Heart left ventricle (tissue), 16 donors: ENCODE measurements at places on chromosomes 1 and 21.

DNA sequence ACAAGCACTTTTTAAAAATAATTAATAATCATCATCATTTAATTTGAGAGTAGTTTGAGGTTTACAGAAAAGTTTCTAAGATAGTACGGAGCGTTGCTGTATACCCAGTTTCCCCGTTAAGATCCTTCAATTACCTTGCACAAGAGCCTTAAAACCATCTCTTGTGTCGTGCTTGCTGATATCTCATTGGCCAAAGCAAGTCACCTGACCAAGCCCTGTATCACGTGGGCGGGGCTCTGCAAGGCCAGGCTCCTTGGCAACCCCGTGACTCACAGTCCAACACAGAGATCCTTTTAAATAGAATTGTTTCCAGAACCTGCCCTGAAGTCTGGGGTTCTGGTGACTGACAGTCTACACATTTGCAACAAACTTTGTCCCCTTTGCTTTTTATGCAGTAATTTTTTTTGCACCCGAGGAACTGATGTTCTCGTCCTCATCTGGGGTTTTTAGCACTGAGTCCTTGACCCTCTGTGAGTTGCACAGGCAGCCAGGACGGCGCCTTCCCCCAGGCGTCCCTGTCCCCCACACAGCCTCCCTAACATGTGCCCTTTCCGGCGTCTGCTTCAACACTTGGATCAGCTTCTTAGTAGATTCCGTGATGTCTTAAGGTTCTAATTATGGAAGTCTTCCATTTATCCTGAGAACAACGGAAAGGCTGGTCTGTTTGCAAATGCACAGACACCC, 183.3 kb upstream of the TMEM51 start:
- no peak for DNase-seq

DNA sequence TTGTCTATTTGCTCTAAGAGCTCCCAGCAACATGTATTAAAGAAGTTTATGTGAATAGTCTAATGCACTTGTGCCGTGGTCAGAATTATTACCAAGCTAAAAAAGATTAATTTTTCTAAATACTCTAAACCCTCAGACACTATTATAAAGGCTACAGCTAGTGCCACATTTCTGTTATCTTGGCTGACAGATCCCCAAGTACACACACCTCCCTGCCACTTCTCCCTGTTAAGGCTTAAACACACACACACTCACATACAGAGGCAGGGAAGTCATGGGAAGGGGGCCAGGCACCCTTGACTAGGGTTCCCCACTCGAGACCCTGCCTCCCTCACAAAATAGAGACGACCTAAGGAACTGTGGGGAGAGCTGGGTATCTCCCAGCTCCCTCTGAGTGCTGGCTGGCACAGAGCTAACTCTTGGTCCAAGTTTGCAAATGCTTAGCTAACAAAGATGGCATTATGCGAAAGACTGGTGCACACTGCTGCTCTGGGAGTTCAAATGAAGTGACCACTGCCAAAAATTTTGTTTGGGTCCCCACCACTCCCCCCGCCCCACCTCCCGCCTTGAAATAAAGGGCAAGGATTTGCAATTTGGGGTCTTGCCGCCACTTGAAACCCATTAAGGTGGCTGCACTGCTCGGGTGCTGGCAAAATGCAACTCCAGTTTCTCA, 9.8 kb downstream of the SSBP3 start:
- DNase-seq: no peak

DNA sequence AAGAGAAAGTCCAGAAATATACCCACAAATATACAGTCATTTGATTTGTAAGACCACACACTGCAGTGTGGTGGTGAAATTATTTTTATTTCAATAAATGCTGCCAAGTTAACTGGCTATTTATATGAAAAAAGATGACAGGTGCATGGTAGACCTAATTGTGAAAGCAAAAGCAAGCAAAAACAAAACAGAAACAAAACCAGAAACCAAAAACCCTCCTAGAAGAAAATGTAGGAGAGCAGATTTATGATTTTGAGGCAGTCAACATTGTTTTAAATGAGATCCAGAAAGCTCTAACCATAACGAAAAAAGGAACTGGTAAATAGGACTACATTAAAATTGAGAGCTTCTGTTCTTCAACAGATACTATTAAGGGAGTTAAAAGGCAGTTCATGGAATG, 303.6 kb downstream of the PRDM2 start:
- no peak for DNase-seq

GRCh38 chr21:17709266-17709611, 96.5 kb upstream of the BTG3 start:
- DNase-seq: no peak

DNA sequence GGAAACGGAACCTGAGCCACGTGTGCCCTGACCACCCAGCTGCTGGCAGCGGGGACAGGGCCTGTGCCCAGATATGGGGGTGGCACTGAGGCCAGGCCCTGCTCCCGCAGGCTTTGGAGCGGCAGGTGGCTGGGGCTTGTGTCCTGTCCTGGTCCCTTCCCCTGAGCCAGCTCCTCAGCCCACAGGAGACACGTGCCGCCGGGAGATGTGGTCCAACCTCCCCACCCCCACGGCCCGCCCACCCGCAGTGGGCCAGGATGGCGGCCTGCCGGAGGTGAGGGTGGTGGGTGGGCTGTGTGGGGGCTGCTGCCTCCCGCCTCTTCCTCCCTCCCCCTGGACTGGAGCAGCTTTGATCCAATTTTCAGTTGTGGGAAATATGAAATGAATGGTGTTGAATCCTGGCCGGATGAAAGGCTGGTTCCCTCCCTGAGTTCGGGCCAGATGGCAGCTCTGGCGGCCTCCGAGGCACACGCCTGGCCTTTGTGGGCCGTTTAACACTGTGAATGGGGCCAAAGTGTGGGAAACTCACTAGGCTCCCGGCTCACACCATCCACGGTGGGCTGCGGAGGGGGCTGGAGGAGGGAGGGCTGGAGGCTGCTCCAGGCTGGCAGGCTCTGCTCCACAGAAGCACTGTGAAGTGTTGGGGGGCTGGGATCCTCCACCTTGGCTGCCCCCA, 2.6 kb upstream of the HES5 start:
- no peak for DNase-seq

GRCh38 chr1:83769072-83769471, 229.9 kb downstream of the TTLL7 start:
- no peak for DNase-seq
